ENCODE measurements at places on chromosomes 1 and 21.

GRCh38 chr1:165011991-165012531 is 344.5 kb downstream of the LMX1A start:
- DNase-seq, result no peak

GRCh38 chr1:21188235-21188634 is 11.5 kb upstream of the EIF4G3 start:
- DNase-seq, result no peak

- DNase-seq, result no peak
Observed at GRCh38 chr21:34133392-34133791, 60.0 kb downstream of the MRPS6 start.

DNA sequence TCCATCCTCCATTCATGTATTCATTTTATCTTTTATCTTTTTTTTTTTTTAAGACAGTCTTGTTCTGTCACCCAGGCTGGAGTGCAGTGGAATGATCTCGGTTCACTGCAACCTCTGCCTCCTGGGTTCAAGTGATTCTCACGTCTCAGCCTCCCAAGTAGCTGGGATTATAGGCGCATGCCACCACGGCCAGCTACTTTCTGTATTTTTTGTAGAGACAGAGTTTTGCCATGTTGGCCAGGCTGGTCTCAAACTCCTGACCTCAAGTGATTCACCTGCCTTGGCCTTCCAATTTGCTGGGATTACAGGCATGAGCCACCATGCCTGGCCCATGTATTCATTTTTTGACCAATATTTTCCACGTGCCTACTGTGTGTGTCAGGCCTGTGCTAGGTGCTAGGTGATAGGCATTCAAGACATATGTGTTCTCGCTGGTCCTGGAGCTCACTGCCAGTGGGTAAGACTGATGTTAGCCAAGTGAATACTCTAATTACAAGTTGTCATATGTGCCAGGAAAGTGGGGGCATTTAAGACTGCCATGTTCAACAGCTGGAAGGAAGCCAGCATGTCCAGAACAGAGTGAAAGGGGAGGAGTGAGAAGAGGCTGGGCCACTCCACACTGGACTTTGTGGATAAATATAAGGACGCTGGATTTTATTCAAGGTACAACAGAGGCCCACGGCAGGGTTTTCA is 5.3 kb upstream of the CELSR2 start:
- no peak for DNase-seq

GRCh38 chr1:202880062-202880461 is 8.9 kb downstream of the RABIF start:
- DNase-seq, result no peak

- no peak for DNase-seq
Observed at GRCh38 chr1:6957341-6957740, 172.1 kb downstream of the CAMTA1 start.

DNA sequence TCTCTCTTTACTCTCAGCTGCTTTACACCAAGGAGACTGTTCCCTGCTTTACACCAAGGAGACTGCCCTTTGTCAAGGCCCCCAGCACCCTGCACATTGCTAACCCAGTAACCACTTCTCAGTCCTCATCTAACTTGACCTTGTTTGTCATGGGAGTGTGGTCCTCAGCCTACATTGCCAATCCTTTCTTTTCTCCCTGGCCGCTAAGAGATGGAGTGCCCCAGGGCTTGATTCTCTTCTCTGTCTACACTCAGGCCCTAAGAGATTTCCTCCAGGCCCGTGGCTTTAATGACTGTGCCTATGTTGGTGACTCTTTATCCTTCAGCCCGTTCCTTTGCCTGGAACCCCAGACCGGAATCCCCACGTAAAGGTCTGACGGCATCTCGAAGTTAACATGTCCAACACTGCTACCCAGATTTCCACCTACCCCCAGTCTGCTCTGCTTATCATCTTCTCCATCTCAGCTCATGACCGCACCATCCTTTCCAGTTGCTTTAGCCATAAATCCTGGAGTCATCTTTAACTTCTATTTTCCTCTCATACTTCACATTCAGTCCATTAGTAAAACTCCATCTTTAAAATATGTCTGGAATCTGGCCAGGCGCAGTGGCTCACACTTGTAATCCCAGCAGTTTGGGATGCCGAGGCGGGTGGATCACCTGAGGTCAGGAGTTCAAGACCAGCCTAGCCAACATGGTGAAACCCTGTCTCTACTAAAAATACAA is 9.5 kb upstream of the SEMA4A start:
- DNase-seq, result no peak
